Stimulated activated CD4-positive, alpha-beta T cell treated with anti-CD3 and anti-CD28 coated beads, Interleukin-15, amount 100 ng/mL, for 1 hour (primary cell): ENCODE measurements at places on chromosomes 2 and 18.

DNA sequence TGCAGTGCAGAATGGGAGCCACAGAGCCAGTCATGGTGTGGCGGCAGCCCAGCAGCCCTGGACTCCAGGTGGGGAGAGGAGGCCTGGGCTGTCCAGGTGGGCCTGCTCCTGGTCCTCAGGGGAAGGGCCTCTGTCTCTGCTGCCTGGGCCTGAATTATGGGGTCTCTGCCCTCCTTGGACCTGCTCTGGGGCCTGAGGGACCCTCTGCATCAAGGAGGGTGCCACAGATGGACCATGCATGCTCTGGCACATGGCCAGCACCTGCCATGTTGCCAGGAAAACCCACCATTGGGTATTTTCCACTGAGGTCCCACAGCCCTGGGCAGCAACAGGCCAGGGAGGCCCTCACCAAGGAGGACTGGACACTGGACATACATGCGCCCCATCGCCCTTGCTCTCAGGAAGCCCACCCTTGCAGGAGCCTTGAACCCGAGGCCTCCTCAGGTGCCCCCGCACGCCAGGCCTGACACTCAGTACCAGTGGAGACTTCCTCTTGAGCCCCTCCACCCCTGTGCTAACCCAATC is 107.1 kb downstream of the NDUFA10 start:
- no peak for DNase-seq

DNA sequence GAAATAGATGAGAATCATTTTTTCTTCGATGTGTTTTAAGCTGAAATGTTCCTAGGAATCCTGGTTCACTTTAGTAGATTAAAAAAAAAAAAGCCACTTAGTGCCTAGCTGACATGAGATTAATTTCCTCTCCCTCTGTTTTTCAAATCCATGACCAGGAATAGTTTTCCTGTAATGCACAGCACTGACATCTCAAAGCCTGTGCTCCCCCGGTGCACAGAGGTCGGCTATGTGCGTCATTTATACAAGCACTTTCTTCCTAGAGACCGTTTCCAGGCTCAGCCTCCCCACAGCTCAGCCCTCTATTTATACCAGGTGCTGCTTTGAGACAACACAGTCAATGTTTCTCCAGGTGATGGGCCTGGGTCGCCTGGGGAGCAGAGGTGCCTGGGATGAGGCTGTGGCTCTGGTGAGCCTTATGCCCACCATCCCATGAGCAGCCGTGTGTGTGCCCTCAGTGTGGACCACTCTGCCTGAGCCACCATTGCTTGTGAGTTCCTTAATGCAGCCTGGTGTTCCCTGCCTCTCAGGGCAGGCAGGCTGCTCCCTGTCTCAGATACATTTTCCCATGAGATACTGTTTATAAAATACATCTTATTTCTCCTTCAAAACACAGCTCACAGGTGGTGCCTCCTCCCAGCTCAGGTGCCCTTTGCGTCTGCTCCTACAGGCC is 515.7 kb upstream of the HS6ST1 start:
- DNase-seq = no peak

GRCh38 chr2:34004936-34005335 is 405.8 kb upstream of the FAM98A start:
- DNase-seq = no peak

GRCh38 chr18:79590191-79591031 is 89.2 kb upstream of the CTDP1 start:
- no peak for DNase-seq

- DNase-seq = no peak
Observed at GRCh38 chr2:12931186-12931844, 214.6 kb downstream of the TRIB2 start.

DNA sequence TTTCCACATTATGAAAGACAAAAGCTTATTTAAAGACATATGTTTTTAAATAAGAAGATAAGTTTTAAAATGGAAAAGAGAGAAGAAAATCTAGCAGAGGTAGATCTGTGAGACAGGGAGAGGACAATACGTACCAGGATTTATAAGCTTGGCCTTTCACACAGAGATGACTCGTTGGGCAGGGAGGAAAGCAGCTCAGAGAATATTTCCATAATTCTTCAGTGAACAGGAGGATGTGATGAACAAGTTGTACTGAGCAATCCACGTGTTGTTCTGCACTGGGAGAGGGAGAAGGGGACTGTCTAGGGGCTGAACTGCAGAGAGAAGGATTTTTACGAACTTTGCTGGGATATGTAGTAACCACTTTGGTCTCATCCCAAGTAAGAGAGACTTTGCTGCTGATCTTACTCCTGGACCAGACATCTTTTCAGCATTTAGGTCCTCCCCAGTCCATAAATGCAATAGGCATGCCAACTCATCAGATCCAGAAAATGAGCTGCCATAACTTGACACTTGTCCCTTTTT is 162.5 kb upstream of the SETBP1 start:
- no peak for DNase-seq

DNA sequence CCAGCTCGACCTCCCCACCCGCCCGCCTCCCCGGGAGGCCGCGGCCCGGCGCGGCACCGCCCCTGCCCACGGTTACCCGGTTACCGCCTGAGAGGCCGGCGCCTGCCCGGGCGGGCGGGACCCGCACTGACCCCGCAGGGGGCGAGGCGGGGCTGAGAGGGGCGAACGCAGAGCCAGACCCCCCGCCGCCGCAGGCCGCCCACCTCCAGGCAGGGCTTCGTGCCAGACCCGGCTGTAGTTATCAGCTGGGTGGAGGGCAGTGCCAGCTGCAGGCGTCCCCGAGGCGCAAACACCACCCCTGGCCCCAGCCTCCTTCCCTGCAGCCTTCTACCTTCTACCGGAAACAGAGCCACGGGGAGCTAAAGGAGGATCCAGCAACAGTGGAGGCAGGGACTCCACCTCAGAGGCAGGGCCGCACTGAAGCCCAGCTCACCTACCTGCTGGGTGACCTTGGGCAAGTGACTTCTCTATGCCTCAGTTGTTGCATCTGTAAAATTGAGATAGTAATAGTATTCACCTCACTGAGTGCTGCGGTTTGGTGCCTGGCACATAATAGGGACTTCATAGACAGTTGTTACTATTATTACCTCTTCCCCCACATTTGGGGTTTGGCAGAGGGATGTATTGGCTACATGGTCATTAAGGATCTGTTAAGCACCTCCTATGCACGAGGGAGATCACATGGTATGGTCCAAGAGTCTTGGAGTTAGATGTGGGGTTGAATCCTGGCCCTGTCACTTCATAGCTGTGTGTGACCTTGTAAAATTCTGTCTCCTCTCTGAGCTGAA is 231.6 kb upstream of the SMAD2 start:
- DNase-seq = no peak

DNA sequence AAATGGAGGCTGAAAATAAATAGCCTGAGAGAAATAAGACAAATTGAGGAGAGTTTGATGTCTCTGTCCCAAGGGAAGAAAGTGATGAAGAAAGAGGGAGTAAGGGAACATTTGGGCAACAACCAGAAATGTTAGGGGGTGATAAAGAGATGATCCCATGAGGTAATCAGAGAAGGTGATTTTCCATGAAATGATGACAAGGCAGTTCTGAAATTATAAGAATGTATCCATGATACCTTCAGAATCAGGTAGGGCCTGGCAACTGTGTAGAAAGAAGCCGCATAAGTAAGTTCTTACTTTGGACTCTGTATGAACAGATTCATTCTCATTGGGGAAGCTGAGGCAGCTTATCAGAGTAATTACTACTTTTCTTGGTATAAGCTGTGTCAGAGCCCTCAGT is 106.1 kb downstream of the THSD7B start:
- no peak for DNase-seq

- no peak for DNase-seq
Observed at GRCh38 chr2:28488083-28488830, 7.6 kb upstream of the PLB1 start.

- DNase-seq = no peak
Observed at GRCh38 chr2:4404363-4404762, 701.0 kb downstream of the DCDC2C start.

- DNase-seq = no peak
Observed at GRCh38 chr2:72001937-72002690, 145.5 kb downstream of the CYP26B1 start.

GRCh38 chr2:241989074-241989473 is 119.5 kb downstream of the RTP5 start:
- no peak for DNase-seq

- peak; percentile 6 for DNase-seq
Observed at GRCh38 chr2:101387151-101387834, at the start of gene CREG2. TSS of gene CREG2 (minus strand) at chr2:101387503. CDS start at chr2:101387457, 46 bp downstream.

- no peak for DNase-seq
Observed at GRCh38 chr2:231514951-231515297, 15.3 kb downstream of the NMUR1 start.

DNA sequence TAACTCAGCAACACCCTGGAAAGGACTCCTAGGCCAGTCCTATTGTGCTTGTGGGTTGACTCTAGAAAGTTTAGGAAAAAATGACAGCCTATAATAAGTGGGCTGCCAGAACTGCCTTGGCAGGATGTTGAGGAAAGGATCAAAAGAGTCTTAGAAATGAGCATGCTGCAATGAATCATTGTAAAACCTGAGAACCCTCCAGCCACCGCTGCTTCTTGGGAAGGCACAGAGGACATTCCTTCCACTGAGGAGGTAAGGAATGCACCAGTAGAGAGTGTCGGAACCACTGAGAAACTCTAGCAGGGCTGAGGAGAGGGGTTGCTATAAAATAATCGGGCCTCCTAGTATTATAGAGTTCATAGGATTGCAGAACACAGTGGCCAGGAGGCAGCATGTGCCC is 146.7 kb upstream of the SMIM21 start:
- DNase-seq = no peak

GRCh38 chr18:644395-645004 is 13.0 kb upstream of the TYMS start:
- no peak for DNase-seq

GRCh38 chr18:5456577-5457461 is 87.0 kb downstream of the EPB41L3 start:
- no peak for DNase-seq

GRCh38 chr2:196836440-196836839 is 27.3 kb upstream of the C2orf66 start:
- no peak for DNase-seq

- DNase-seq = no peak
Observed at GRCh38 chr2:225486236-225486635, 86.7 kb downstream of the NYAP2 start.

DNA sequence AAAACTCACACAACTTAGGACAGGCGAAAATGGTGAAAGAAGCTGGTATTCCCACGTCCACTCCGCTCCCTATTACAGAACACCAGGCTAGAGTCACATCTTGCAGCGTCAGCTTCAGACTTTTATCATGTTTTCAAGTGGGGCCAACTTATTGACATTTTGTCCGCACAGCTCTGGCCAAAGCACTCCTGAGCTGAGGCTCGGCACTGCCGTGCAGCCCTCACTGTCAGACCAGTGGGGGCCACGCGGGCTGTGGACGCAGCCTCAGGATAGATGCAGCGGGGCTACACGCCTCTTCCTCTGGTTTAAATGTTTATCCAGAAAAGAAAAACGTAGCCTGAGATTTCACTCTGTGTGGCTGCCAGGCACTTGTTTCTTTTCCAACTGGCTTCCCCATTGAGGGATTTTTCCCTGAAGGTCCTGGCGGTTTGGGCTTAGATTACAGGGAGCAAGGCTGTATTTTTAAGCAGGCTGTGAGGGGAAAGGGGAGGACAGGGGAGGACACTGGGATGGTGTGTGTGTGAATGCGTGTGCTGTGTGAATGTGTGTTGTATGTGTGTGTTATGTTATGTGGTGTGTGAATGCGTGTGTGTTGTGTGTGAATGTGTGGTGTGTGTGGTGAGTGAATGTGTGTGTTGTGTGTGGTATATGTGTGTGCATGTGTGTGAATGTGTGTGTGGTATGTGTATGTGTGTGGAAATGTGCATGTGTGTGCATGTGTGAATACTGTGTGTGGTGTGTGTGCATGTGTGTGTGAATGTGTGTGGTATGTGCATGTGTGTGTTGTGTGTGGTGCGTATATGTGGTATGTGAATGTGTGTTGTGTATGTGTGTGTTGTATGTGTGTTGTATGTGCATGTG is 267.6 kb downstream of the DCDC2C start:
- no peak for DNase-seq

DNA sequence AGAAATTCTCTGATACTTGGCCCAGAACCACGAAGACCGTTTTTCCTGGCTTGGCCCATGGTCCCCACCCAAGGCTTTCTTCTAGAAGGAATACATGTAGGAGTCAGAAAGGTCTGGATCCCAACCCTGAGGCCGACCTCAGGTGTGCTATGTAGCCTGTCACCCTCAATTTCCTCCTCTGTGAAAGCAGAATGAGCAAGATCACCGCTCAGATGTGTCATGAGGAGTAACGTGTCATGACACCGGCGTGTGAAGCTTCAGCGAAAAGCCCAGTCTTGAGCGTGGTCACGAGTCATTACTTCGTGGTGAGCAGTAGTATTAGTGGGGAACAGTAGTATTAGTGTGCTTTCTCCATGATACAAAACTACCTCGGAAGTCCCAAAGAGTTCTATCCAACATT is 103.4 kb downstream of the ALPK2 start:
- DNase-seq = no peak

DNA sequence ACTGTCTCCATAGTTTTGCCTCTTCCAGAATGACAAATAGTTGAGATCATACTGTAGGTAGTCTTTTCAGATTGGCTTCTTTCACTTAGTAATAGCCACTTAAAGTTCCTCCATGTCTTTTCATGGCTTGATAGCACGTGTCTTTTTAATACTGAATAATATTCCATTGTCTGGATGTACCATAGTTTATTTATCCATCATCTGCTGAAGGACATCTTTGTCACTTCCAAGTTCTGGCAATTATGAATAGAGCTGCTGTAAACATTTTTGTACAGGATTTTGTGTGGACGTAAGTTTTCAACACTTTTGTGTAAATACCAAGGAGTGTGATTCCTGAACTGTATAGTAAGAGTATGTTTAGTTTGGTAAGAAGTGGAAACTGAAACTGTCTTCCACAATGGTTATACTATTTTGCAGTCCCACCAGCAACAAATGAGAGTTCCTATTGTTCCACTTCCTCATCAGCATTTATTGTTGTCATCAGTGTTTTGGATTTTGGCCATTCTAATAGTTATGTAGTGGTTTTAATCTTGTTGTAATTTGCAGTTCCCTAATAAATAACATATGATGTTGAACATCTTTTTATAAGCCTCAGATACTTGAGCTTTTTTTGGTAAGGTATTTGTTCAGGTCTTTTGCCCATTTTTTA is 18.9 kb downstream of the LTBP1 start:
- no peak for DNase-seq

- peak; percentile 17 for DNase-seq
Observed at GRCh38 chr2:168346725-168347477, 99.5 kb upstream of the STK39 start.

- DNase-seq = no peak
Observed at GRCh38 chr2:63520793-63521192, 67.5 kb downstream of the WDPCP start.

DNA sequence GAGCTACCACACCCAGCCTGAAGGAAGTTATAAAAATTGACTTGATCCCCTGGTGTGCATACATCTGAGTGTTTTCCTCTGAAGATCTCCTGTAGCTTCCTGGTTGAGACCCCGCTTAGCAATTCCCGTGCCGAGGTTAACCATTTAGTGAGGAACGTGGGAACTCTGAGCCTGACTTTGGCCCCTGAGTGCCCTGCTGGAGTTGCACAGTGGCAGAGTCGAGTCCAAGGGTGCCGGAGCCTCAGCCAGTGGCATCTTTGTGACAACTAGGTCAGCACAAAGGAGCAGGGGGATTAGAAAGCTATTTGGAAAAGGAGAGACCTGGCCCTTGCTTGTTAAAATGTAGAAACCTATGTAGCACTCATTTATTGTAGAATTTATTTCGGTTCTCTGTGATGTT is 561.2 kb upstream of the SALL3 start:
- no peak for DNase-seq
